OCI-M1 (cell line): ENCODE measurements at places on chromosomes 2 and 18.

DNA sequence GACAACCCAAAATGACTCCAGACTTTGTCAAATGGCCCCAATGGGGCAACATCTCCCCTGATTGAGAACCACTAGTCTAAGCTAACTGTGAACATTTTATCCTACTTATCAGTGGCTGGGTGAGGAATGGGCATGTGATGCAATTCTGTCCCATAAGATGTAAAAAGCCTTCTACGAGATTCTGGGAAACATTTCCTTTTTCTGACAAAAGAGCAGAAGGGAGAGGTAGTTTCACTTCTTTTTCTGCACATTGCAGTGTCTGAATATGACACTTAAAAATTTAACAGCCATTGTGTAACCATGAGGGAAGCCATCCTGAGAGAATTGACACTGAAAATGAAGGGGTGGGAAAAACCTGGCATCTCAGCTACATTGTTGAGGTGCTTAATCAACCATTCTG, 17.3 kb upstream of the MARCHF4 start:
- DNase-seq, result peak; percentile 90

DNA sequence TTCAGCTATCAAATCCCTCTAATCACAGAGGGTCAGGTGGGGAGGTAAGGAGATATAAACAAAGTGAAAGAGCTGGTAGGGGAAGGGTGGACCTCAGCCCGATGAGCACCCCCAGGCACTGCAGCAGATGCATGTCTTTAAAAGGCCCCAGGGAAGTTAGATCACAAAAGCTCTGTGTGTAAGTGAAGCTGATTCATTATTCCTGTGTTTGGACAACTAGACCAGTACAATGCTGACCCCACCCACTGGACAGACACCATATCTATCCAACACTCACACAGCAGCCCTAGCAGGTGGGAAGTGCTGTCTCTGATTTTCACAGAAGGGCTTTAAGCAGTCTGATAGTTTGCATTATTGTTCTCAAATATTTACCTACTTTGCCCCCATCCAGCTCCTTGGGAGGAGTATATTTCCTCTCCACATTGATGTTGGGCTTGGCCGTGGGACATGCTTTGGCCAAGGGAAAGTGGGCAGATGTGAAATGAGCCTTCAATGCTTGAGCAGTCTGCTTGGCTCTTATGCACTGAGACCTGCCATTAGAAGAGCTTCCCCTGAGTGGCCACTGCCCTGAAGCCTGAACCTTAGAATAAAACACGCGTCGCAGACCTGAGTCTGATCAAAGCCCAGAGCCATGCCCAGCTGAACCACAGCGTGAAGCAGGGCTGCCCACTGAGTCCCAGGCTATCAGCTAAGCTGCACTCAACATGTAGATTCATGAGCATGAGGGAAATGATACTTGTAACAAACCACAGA, 111.4 kb downstream of the COPS8 start:
- DNase-seq, result no peak

- DNase-seq, result no peak
Measured at GRCh38 chr2:17182399-17182798, 335.8 kb downstream of the RAD51AP2 start.

- no peak for DNase-seq
Measured at GRCh38 chr2:112756207-112756606, 8.2 kb downstream of the CKAP2L start.

DNA sequence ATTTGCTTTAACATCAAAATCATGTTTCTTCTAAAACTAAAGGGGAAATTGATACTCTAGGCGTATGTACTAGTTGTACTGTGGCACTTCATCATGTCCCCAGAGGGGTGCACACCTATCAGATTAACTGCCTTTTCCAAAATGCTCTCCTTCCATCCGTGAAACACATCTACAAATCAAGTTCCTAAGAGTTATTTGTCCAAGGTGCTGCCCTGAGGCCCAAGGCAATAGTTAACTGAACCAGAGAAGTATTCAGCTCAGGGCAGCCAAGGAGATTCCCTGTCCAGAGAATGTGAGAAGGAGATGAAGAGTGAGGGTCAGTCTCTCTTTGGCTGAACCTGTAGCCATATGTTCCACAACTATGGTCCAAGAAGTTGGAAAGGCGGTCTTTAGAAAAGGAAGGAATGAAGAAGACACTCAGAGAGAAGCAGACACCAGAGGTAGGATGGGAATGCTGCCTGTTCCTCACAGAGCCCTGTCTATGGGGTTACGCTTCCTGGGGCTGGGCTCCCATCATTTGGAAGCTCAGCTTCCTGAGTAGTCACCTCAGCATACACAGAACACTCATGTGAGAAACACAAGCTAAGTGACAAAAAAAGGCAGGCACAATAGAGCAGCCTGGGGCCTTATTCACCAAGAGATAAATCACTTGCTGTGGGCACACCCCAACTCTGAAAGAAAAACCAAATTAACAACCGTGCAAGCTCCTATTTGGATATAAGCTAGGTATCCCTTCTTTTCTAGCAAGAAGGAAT, 55.6 kb downstream of the ANKRD44 start:
- DNase-seq, result no peak

GRCh38 chr2:15860760-15861159, 79.6 kb upstream of the MYCN start:
- DNase-seq, result no peak

DNA sequence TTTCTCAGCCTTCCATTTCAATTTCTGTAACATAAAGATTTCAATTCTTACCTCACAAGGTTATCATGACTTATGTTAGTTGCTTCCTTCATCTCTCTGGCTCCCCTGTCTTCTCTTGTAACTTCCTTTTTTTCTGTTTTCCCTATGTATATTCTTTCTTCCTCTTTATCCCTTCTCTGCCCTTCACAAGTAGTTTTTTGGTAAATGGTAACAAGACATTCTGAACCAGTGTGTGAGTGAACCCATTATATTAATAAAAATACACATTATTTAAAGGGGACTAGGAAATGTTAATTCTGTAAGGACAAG, 8.4 kb downstream of the ACSL3 start:
- DNase-seq, result peak; percentile 68

DNA sequence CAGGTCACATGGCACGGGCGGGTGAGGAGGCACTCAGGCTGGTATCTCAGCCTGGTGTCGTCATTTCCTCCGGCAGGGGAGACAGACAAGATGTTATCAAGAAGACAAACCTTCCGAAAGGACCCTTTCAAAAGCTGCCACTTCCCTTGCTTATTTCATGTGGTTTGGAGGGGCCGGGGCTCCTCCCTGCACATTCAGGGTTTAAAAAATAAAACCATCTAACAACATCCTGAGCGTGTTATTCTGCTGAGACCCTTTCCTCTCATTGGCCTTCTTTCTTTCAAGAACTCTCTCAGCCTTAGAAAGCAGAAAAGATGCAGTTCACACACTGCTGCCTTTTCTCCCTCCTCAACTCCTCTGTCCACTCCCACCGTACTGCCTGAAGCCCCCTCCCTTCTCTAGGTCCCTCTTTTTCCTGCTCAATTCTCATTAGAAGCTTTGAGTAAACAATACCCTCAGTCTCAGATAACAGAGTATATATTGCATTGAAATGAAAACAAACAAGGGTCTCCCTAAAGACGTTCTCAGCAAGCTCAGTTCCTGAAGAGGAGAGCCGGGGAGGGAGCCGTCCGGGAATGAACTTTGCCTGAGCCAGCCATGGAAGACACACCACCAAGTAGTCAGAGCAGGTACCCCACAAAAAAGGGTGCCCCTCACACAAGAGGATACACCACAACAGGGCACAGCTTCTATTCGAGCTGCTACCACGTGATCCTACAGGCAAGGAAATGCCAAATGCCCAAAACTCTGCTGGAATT, 9.7 kb downstream of the SMAD7 start:
- DNase-seq, result peak; percentile 66

GRCh38 chr2:120246546-120247300, 5.9 kb upstream of the RALB start:
- DNase-seq, result no peak

GRCh38 chr18:24054130-24054529, 39.6 kb downstream of the TTC39C start:
- DNase-seq, result no peak

DNA sequence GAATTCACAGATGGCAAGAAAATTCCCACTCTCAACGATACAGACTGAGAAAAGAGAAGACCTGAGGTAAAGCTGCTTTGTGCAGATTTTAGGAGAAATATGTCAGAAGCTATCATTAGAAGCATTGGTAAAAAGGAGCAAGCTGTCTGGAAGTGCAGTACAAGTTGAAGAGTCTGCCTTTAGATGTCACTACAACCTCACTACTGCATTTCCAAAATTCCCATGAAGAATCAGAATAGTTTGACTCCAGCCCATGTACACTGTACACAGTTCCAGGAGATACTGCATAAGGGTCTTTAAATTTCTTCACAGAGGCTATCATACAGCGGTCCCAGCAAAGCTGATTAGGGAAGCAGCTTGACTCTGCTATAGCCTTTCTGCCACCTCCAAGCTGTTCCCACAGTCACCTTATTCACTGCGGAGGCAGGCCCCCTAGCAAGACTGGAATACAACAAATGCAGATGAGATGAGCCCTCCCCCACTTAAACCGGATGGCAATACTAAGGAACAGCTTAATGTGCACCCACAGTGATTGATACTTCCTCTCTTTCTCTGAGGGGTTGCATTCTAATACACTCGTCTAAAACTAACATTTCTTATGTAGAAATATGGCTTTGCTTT, 527.4 kb downstream of the TMEM182 start:
- DNase-seq, result peak; percentile 27

- no peak for DNase-seq
Measured at GRCh38 chr18:7576685-7577084, 9.6 kb downstream of the PTPRM start.

DNA sequence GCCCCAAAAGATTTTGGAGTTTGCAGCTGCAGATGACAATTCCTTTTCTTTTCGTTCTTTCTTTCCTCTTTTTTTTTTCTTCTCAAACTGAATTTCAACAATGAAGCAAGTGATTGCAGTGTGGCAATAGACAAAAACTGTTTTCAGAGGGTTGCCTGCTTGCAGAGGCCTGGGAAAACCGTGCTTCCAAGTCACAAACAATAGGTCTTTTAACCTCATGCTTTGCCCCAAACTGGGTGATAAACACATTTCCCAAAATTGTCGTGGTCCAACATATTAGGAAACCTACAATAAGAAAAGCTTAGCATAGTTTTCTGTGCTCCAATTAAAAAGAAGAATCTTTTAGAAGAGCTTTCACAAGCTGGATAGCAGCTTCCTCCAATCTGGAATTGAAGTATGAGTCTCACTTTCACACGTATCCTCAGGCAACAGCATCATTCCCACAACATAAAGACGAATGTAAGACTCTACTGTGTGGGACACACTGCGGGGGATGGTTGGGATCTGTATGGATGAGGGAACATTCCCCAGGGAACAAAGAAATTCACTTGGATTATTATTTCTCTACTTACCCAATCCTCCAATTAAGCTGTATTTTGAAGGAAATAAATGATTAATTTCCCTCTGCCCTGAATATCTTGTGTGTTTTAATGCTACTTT, 656.1 kb downstream of the RNF144A start:
- DNase-seq, result no peak

GRCh38 chr2:215356948-215357461, 45.1 kb downstream of the ATIC start:
- no peak for DNase-seq

GRCh38 chr2:211823886-211824479, 714.6 kb downstream of the ERBB4 start:
- no peak for DNase-seq

GRCh38 chr2:238712011-238712410, 135.9 kb upstream of the TWIST2 start:
- DNase-seq, result no peak

DNA sequence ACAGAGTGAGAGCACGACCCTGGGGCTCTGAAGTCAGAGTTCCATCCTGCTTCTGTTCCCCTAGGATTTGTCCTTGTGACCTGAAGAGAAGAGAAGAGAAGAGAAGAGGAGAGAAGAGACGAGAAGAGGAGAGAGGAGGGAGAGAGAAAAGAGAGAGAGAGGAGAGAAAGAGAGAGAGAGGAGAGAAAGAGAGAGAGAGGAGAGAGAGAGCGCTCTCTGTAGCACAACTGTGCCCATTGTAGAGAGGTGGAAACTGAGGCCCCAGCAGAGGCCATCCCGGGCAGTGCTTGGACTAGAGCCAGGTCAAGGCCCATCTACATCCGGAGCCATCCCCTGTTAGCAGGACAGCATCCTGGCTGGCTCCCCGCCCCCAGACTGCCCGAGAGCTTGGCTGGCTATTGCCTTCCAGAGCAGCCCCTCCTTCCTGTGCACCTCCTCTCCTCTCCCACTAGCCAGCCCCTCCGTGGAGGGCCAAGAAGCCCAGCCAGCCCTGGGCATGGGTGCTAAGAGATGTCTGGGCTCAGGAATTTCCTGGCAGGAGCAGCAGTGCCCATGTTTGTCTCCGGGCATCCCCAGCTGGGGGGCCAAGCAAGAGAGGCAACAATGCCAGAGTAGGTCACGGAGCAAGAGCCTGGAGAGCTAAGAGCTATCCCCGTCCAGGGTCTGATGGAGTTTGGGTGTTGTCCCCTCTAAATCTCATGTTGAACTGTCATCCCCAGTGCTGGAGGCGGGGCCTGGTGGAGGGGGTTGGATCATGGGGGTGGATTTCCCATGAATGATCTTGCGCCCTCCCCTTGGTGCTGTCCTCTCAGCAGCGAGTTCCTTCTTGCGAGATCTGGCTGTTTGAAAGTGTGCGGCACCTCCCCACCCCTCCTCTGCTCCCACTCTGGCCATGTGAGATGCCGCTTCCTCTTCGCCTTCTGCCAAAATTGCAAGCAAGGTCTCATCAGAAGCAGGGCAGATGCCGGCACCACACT, 18.2 kb upstream of the GPR55 start:
- DNase-seq, result peak; percentile 33

GRCh38 chr2:41903474-41904135, 144.2 kb upstream of the PKDCC start:
- DNase-seq, result no peak

- DNase-seq, result peak; percentile 48
Measured at GRCh38 chr2:196988639-196989038, 62.1 kb upstream of the PGAP1 start.

DNA sequence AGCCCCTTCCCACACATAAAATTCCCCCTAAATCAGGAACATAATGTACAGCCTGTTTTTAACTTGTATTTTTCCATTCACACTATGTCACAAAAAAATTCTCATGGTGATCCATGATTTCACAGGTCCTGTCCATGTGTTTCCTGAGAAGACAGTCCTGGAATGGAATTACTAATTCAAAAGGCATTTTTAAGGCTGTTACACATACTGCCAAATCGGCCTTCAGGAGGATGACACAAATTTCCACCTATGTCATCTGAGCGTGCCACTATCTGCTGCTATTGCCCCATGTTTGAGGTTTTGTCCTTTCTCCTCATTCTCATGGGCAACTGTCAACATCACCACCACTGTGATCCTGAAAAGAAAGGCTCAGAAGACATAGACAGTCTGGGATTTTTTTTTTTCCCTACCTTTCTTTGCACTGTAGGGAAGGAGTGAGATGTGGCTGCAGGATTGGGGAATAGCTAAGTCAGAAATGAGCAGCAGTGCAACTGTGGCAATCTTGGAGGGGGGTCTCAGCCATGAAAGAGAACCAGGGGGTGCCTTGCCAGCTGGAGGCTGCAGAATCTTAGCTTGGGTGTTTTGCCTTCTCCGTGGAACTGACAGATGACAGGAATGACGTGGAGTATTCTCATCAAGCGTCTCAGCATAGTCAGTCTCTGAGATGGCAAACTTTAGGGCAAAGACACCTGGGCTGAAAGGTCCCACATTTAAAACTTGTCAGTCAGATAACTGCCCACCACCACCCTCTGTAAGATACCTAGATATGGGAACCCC, 73.4 kb downstream of the MARCHF4 start:
- no peak for DNase-seq

GRCh38 chr2:107931412-107931811, 54.9 kb upstream of the SLC5A7 start:
- DNase-seq, result no peak
